ENCODE measurements at places on chromosomes 7 and 10.

DNA sequence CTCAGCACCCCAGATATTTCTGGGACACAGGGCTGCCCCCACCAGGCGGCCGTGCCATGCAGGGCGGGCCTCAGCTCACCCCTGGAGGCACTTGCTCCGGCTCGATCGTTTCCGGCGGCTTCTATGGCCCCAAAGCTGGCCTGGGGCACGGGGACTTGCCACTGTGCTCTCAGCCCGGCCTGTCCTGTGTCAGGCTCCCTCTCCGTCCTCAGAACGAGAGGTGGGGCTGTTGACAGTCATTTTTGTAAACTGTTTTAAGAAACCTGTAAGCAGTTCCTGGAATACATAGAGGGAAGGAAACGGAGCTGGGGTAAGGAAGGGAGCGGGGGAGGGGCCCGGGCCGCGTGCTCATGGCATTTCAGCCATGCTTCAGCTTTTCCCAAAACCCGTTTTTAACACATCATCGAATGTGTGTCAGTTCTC is 30.7 kb upstream of the PRKAR1B start:
- DNase-seq, result no peak

DNA sequence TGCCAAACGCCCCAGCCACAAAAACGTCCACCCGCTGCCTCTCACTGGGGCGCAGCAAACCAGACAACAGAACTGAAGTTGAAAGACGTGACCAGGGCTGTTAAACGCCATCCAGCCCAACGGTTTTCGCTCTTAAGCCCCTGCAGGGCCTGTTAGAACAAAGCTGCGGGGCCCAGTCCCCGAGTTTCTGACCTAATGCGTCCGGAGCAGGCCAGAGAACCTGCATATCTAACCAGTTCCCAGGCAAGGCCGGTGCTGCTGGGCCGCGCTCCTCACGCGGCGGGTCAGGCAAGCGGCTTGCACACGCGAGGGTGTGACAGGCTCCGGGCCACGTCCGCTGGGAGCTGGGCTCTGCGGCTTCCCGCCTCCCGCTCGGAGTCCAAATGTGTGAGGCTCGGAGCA is 87.0 kb downstream of the PTPRN2 start:
- no peak for DNase-seq

GRCh38 chr10:101607124-101607523 is 19.0 kb downstream of the DPCD start:
- no peak for DNase-seq

DNA sequence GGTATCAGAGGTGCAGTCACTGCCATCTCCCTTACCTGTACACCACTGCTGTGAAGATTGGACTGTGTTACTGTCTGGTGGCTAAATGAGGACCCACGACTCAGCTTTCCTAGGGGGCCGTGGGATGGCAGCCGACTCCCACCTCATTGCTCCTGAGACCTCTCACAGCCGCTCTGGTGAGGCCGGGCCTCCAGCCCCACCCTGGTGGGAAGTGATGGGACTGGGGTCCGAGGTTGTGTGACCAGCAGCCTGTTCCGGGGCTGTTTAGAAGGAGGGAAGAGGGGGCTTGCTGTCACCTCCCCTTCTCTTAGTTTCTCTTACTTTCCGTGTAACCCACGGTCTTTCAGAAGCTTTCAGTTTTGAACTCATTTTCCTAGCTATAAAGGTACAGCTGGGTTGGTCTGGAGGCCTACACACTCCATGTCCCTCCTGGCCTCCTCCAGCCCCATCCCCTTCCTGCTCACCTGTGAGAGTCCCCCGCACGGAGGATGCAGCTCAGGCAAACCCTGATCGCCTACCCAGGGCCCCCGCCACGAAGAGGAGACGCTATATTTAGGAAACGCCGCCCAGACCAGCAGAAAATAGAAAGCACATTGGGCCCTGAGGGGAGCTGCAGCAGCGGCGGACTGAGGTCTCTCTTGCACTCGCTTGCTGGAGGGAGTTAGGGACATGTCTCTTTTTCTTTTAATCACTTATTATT is 4.6 kb downstream of the EMX2 start:
- no peak for DNase-seq

GRCh38 chr7:5564894-5565293 is 141.3 kb upstream of the TNRC18 start:
- DNase-seq, result no peak

DNA sequence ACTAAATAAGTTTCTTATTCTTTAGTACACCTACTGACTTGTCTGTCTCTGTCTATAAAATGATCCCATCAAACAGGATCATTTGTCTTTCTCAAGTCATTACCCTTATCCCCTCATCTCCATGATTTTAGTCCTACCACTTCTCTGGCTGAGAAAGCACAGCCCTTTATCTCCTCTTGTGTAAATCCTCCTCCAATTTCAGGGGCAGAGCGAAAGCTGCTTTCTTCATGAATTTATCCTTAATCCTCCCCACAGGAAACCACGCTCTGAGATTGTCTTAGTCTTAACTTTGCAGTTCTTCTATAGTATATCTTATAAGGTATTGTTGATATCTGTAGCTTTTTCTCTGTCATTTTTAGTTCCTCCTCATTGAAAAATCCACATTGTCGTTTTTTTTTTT is 239.7 kb upstream of the PLXDC2 start:
- DNase-seq, result no peak

DNA sequence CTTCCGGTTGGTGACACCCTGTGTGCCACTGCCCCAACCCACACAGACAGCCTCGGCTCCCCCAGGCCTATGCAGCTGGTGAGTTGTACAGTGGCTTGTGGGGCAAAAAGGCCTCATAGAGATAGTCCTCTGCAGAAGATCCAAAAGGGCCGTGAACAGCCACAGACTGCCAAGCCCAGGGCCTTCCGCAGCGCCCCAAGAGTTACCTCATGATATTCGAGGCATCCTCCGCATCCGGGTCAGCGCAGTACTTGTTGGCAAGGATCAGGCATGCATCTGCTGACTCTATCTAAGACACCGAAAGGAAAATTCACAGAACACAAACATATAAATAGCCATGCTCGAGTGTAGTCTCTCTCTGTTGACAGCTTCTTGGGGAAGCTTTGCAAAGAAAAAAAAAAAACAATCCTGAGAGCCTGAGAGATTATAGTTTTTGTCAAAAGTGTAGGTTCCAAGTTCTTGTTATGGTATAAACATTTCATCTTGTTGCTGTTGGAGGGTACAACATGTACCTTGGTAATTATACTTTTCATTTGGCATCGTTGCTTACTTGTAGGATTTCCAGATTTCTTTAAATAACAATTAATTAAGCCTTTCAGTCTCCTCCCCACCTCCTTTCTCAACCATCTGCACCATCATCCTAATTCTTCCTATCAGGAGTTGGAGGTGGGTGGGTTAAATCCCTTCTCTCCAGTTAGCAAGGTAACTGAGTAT is 553.0 kb downstream of the KCNMA1 start:
- no peak for DNase-seq

DNA sequence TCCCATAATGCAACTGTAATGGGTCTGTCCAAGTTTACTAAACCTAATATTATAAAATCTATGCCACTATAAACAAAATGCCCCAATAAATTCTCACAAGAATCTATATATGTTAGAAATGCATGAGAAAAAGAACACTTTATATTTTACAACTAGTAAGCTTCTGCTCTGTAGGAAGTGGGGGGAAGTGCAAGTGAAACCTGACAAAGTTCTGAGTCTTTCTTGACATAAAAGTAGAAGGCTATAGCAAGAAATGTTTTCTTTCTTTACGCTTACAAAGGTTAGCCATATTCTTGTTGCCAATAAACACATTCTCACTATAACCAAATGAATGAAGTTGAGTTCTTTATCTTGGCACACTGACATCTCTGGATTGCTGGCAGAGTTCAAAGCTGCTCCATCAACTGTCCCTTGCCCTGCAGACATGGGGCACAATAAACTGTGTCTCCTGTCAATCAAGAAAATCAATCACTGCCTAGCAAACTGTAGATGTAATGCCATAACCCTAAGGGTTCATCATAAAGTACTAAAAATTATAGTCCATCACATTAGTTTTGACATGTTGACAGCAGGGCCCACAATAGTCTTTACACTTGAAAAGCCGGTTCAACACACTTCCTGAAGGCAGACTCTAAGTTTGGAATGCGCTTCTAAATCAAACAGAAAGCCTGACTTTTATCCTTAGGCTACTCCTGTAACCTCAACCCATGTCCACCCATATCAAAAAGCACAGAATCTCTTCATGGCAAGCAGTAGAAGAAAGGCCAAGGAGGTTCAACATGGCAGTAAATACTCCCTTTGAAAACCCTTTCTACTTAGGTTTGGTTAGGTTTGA is 58.6 kb downstream of the TPK1 start:
- no peak for DNase-seq

DNA sequence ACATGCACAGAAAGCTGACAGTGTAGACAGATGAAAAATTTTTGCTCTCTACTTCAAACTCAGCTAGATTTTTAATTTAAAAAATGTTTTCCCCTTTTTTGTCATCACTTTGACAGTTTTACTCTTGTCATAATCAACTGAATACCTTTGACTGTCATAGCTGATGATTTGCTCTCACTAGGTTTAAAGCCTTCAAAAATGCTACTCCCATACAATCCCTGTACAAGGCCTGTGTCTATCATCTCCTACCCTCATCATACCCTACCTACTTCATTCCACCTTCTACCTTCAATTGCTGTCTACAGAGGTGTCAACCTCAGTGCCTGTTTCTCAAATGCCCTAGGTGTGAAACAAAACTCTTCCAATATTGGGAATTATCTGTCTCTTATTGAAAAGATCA is 230.3 kb downstream of the SEMA3A start:
- no peak for DNase-seq

DNA sequence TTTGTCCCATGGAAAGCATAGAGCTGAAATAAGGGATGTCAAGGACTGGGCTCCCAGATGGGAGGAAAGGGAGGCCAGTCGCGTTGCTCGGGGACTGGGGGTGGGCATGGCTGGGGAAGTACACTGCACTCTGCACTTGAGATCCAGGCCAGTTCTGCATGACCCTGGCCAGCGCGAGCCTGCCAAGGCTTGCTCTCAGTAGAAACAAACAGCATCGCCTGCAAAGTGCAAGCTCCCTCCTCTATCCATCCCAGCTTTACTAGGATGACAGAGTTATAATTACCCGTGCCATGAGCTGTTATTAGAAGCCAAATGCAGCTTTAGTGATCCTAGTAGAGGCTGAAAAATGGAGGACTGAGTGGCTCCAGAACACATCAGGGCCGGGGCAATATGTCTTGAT is 43.9 kb upstream of the PDCD4 start:
- no peak for DNase-seq

DNA sequence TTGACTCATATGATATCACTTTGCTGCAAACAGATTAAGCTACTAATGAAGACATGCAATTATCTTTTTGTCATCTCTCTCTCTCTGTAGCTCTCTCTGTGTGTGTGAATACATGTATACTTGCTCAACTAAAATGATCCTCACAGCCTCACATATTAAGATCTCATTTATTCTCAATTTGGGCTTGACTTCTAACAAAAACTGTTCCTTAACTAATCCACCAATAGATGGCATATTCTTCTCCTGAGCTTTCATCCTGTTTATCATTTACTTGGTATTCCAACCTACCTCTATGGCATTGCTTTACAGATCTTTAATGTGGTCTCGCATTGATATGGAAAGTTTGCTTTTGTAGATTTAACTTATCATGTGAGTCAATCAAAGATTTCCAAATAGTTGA is 540.4 kb downstream of the CNTNAP2 start:
- no peak for DNase-seq

DNA sequence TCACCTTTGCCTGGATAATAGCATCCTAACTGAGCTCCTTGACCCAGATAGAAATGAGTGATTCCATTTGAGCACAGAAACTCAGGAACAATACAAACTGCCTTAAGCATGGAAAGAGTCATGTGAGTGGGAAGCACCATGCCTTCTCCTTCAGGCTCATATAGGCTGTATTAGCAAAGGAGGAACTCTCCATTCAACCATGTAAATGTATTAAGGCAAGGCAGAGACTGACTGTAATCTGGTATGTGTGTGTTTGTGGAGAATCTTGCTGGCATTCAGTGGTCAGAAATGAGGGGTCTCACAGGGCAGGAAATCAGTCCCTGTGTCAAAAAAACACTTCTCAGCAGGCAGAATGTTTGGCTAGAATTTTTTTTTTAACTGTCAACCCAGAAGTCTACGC is 40.2 kb downstream of the COA1 start:
- no peak for DNase-seq

DNA sequence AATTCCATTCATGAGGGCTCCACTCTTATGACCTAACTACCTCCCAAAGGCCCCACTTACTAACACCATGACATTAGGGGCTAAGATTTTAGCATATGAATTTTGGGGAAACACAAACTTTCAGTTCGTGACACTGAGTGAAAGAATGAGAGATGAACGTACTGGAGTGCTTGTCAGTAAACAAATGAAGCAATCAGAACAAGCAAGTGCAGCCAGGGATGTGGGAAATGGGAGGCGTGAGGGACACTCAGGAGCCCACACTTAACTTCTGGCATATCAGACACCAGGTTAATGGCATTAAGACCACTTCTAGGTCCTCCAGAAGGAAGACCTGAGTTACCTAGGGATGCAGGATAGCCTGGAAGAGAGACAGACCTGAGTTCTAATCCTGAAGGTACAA is 2.3 kb upstream of the MDFIC start:
- no peak for DNase-seq

DNA sequence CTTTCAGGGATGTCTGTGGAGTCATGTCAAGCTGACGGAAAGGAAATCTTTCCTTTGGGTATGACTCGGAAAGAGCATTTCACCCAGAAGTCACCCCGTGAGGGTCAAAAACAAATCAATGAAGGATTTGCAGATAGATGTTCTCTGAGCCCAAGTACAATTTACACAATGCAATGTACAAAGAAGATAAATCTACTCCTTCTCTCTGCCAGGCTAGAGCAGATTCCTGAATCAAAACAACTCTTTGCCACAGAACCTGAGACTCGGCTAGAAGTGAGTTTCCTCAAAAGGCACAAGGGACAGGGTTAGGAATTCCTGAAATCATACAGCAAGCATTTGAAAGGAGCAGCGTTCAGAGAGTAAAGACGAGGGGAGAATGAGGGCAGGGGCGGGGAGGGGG is 34.0 kb upstream of the CALN1 start:
- DNase-seq, result no peak

- no peak for DNase-seq
Measured at GRCh38 chr10:86979977-86980448, 11.7 kb downstream of the ADIRF start.

GRCh38 chr10:129809431-129809830 is 154.6 kb downstream of the EBF3 start:
- no peak for DNase-seq

DNA sequence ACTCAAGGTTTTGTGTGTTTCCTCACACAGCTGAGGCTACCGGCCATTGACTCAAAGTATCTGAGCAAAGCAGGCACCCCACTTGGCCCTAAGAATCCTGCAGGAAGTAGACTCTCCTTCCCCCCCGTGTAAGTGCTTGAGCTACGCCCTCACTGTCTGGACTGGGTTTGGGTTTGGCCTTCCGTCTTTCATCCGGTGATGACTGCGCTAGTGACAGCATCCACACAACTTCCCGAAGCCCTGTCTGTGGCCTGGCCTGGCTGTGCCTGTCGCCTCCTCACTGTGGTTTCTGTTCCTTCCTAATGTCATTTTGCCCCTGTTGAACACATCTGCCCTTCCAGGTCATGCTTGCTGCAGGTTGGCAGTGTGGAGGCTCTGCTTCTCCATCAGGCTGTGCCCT is 14.5 kb downstream of the C7orf57 start:
- DNase-seq, result peak; percentile 44
